PC-3 (cell line): ENCODE measurements at places on chromosomes 3 and 15. TPM values are rescaled to one million over a fixed set of nuclear protein-coding genes. Genes with fewer than 3 reads are reported as not detected.
A peak's percentile ranks its signal among the peaks of the same experiment; 100 is the strongest.

Gene ALDH1A3
- 5,398 and 6,043 TPM in 2 replicates for total RNA-seq

Gene MORC1
- not detected in 2 replicates for total RNA-seq

GRCh38 chr3:149813367-149814281, 609 bp downstream of the RNF13 start:
- DNase-seq: peak; percentile 61

Gene CLPX
- 19.3 and 22.5 TPM in 2 replicates for total RNA-seq

Gene AMOTL2
- total RNA-seq: 96.0 and 124 TPM in 2 replicates

Gene NEDD4
- total RNA-seq: 7.5 and 9.6 TPM in 2 replicates

GRCh38 chr3:57041674-57042073, 18.8 kb upstream of the SPATA12 start:
- no peak for DNase-seq

GRCh38 chr15:93028111-93028631, 60.8 kb downstream of the RGMA start:
- DNase-seq: no peak

Gene TP63
- total RNA-seq: 0.23 and 0.29 TPM in 2 replicates

DNA sequence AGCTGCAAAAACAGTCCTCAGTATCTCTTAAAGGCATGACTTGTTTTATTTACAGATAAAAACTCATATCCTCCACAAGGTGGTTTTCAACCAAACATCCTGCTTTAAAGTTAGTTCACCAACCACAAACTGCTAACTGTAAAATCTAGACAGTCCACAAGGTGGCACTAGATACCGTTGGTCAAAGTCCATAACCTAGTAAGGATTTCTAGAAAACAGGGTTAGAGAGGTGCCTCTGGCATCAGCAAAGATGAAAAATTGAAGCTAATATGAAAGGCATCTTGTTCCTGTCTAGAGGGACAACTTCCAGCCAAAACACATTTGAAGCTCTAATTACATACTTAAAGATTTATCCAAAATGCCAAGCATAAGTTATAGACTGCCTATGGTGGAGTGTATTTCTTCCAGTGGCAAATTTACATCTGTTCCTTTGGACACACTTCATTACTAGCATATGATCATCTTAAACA, 56.0 kb downstream of the ZMAT3 start:
- peak; percentile 96 for DNase-seq

Gene INSYN1
- not detected in 2 replicates for total RNA-seq

DNA sequence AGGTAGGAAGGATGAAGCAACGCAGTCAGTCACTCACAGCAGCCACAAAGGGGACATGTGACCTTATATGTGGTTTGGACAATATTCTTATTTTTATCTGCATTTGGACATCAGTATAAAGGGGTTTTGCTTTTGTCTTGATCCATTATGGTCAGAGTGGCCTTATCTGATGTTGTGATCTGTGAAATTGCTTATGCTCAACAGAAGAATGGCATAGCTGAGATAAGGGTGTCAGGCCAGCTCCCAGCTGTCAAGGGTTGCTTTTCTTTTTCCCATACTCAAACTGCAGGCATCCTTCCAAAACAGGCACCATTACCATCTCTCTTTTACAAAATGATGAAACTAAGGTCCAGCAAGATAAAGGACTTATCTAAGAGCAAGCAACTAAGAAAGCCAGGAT, 28.1 kb downstream of the DCLK3 start:
- DNase-seq: no peak

Gene LRRC31
- total RNA-seq: 0.04 TPM in 1 of 2 replicates, not detected in the other
